Naive B cell (primary cell): ENCODE measurements at places on chromosomes 7 and 10.

- DNase-seq, result no peak
These were observed 14.9 kb downstream of the ADCY1 start for GRCh38 chr7:45589061-45589460.

- DNase-seq, result no peak
These were observed 38.8 kb upstream of the FAM20C start for GRCh38 chr7:153604-154003.

DNA sequence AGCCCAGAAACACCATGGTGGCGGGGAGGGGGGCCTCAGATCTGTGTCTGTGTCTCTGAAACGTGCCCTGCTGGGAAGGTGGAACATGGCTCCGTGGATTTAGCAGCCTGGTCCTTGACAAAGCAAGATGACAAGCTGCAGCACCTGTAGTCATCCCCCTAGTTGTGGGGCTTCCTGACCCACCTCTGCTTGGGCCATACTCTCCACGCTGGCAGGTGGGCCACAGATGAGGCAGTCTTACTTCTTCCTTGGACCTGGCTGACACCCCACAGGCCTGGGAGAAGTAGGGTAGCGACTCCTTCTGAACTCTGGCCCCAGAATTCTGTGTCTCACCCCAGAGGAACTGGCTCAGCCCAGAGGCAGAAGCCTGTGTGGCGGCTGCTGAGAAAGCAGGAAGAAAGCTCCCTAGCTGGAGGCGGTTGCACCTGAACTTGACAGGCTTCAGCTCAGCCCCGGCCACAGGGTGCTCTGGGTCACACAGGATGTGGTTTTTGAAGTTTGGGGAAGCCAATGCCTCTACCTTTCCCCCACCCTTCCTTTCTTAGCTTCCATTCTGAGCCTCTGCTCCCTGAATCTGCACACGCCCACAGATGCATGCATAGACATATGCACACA is 113.9 kb downstream of the ABLIM1 start:
- peak; percentile 75 for DNase-seq

DNA sequence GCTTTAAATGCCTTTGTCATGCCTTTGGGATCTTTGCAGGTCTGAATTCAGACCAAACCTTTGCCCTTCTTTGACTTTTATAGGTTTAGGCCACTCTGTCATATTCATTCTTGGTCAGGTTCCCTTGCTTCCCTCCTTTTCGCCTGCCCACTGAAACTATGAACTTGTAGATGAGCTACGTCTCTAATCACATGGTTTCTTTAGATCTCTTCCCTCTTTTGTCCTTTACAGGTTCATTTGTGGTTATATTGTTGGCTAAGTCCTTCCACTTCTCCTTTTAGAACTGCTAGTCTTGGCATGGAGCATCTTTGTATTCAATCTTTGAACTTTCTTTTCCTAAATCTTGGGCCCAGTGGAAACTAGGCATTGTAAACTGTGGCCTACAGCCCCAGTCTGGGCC is 104.0 kb upstream of the ZEB1 start:
- DNase-seq, result no peak

- DNase-seq, result peak; percentile 24
These were observed 2.7 kb downstream of the CALD1 start for GRCh38 chr7:134782121-134782623.

DNA sequence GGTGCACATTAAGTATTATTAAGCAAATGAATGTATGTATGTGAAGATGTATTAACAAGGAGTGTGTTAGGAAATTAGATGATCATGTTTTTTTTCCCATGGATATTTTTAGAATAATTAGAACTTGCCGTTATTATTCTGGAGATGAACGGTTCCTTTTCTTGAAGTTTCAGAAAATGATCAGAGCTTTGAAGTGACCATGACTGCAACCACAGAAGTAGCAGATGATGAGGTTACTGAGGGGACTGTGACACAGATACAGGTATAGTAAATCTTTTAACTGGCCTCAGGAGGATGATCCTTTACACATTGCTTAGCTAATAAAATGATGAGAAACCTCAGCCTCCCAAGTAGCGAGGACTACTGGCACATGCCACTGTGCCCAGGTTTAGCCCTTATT is 18.6 kb downstream of the DMTF1 start:
- no peak for DNase-seq

- no peak for DNase-seq
These were observed 100.1 kb downstream of the HIP1 start for GRCh38 chr7:75638594-75639070.

- no peak for DNase-seq
These were observed 7.7 kb upstream of the CPVL start for GRCh38 chr7:29154076-29154475.

DNA sequence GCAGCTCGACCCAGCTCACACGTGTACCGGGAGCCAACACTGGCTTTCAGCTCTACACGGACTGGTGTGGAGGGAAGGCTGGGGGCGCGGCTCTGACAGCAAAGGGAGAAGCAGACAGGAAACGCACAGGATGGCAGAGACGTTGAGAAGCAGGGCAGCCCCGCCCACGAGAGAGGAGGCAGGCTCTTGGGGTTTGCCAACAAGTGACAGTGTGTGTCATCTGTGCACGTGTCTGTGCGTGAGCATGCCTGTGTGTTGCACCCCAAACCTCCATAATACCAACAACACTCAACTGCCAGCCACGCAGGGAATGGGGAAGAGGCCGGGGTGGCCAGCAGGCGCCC is 64.4 kb upstream of the PDGFA start:
- no peak for DNase-seq

GRCh38 chr7:116697761-116698160 is 25.8 kb downstream of the MET start:
- no peak for DNase-seq

GRCh38 chr7:74226633-74227032 is 16.8 kb downstream of the LAT2 start:
- no peak for DNase-seq

- no peak for DNase-seq
These were observed 263.0 kb upstream of the ETV1 start for GRCh38 chr7:14252458-14252857.
